ENCODE measurements at places on chromosomes 16 and 17.

DNA sequence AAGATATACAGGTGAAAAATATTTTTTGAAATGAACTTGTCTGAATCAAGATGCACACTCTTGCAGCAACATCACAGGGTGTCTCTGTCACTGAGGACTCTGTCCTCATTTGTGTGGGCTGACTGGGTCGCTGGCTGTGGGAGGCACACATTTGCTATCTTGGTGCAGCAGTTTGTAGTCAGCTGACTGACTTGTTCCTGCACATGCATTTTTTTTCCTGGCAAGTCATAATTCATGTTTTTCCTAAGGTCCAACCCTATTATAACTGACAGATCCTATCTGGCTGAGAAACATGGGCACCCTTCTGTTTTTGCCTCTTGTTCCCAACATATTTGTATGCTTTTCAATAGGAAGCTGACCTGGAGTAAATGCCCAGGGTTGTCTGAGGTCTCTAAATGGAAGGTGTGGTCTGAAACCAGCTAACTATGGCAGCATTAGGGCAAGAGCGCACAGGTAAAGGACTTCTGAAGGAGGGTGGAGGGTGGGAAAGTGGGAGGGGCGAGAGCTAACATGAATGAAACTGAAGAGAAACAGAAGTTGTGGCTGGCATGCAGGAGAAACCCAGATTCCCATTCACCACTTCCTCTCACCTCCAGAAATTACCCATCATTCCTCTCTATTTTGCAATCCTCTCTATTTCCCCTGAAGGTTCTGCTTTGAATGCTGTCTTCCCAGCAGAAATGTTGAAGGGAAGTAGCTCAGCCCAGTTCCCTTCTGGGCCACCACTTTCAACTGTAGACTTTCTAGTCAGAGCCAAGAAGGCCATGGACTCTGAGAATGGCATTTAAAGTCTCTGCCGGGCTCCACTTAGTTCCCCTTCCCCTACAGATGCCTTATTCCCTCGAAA is 166.1 kb downstream of the PRKCA start:
- no peaks in the 10 kb centered on the region for H3K36me3 ChIP-seq
- peaks cover 35% of the 10 kb centered on the region for H3K4me1 ChIP-seq
- H3K4me3 ChIP-seq, result no peak overlapping the region
- no peak for DNase-seq
- H3K27ac ChIP-seq, result peak overlapping the region; percentile 68

GRCh38 chr16:86145669-86146068 is 246.7 kb downstream of the IRF8 start:
- no peak overlapping the region for H3K27ac ChIP-seq
- no peaks in the 10 kb centered on the region for H3K27me3 ChIP-seq
- DNase-seq, result no peak
- H3K4me3 ChIP-seq, result no peak overlapping the region

GRCh38 chr17:40559564-40559916 is 5.7 kb downstream of the CCR7 start:
- no peak overlapping the region for H3K27ac ChIP-seq
- peaks cover 9% of the 10 kb centered on the region for H3K4me1 ChIP-seq

GRCh38 chr16:72952811-72953271 is 95.1 kb downstream of the ZFHX3 start:
- H3K27ac ChIP-seq, result peak overlapping the region; percentile 43
- DNase-seq, result no peak
- peaks cover 15% of the 10 kb centered on the region for H3K4me1 ChIP-seq
- no peaks in the 10 kb centered on the region for H3K27me3 ChIP-seq

- H3K36me3 ChIP-seq, result no peaks in the 10 kb centered on the region
- H3K4me3 ChIP-seq, result peak within 1 kb of the TSS; percentile 25
- H3K4me1 ChIP-seq, result 0 out of 2 replicates have a peak, but pooled peaks cover 4% of the 10 kb centered on the region
- no peak within 1 kb of the TSS for H3K27ac ChIP-seq
These were observed at the start of gene TMEM132E for GRCh38 chr17:34579017-34579946. Gene TMEM132E, plus strand, starts transcription at chr17:34579582. Its CDS starts 1,495 bp downstream, at chr17:34581077.

DNA sequence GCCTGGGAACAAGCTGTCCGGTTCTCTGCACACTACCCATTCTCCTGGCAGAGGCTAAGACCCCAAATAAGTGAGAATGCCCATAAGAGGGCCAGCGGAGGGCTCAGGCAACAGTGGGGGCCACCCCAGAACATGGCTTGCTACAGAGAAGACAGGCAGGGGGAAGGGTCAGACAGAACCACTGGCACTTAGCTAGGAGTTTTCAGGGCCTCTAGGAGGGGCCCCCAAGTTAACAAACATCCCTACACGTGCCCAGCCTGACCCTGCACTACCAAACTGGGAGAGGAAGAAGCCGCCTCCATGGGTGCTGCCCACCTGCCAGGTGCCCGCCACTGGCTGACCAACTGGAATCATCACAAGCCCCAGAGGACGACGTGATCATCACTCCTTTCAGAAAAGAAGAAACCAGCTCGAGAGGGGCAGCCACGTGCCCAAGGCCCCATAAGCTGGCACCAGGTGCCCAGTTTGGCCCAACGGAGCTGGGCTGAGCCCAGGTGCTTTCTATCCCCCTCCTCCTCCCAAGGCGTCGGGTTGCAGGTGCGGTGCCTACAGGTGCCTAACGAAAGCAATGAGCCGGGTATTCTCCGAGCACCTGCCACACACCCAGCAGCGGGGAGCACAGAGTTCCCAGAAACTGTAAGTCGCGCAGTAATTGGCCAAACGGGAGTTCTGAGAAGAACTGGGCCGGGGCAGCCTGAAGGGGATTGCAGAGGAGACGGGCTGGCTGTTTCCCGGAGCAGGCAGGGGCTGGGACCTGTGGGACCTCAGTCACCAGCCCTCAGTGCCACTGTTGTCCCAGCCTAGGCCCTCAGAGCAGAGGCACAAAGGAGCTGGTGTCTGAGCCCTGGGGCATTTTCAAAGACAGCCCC is 13.2 kb downstream of the RPH3AL start:
- H3K27me3 ChIP-seq, result no peaks in the 10 kb centered on the region
- peak overlapping the region; percentile 14 for H3K27ac ChIP-seq
- no peak overlapping the region for H3K4me3 ChIP-seq
- DNase-seq, result no peak
- no peaks in the 10 kb centered on the region for H3K4me1 ChIP-seq
- no peaks in the 10 kb centered on the region for H3K36me3 ChIP-seq

DNA sequence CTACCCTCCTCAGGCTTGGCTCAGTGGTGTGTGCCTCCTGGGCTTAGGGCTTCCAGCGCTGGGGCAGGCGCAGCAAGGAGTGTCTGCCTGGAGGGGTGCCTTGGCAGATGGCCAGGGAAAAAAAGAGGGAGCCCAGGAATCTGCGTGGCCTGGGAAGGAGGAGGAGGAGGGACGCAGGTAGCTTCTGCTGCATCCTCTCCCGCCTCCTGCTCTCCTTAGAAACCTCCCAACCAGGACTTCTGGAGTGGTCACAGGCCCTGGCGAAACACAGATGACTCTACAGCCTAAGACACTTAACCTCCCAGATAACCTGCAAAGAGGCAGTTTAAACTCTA is 7.3 kb upstream of the BCAR1 start:
- H3K36me3 ChIP-seq, result peaks cover 5% of the 10 kb centered on the region
- DNase-seq, result no peak
- H3K4me3 ChIP-seq, result no peak overlapping the region

GRCh38 chr16:18003033-18003432 is 333.5 kb downstream of the NPIPA8 start:
- H3K36me3 ChIP-seq, result no peaks in the 10 kb centered on the region
- H3K4me3 ChIP-seq, result no peak overlapping the region
- H3K27me3 ChIP-seq, result no peaks in the 10 kb centered on the region

DNA sequence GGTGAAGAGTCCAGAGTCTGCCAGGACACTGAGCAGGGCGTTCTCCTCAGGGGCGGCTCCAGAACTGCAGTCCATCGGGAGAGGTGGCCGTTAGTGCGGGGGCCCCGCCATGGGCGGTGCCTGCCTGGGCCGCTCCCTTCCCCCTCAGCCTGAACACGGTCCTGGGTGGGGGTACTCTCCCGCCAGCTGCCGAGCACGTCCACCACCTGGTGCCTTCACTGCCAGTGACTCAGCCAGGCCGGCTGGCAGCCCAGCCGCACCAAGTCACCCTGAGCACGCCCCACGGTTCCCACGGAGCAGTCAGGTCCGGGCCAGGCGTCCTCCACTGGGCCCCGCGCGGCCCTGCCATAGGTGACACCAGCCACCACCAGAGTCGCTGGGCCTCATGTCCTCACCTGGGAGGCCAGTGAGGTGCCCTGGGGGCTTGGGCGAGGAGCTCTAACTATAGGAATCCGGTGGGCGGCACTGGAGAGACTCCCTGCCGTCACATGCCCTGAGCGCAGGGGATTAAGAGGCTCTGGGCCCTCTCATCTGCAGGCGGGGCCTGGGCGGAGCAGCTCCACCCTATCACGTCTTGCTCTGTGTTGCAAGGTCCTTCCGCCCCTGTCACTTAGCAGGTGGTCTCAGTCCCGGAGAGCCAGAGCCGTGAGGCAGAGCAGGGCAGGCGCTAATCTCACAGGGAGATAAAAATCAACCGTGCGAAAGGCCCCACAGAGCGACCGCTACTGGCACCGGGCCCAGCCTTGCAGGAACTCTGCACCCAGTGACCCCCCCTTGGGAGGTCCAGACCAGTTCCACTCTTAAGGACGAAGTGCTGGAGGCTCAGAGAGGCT is 14.3 kb downstream of the PIEZO1 start:
- no peaks in the 10 kb centered on the region for H3K27me3 ChIP-seq
- peak; percentile 83 for DNase-seq
- peak overlapping the region; percentile 88 for H3K27ac ChIP-seq
- no peaks in the 10 kb centered on the region for H3K36me3 ChIP-seq
- peaks cover 85% of the 10 kb centered on the region for H3K4me1 ChIP-seq
- H3K4me3 ChIP-seq, result no peak overlapping the region

DNA sequence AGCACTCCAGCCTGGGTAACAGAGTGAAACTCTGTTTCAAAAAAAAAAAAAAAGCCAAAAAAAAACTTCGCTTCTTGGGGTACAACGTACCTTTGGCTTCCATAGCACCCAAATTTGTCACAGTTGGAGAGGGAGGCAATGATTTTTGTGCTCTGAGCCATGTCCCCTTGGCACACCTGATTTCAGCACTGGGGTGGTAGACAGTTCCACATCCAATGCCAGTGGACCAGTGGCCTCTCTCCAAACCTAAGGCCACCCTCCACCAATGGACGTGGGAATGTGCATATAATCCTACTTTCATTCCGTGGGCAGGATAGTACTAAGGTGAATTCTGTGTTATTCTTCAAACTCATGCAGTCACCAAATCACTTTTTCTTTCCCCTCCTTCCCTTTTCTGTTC is 47.5 kb downstream of the SALL1 start:
- no peak overlapping the region for H3K27ac ChIP-seq
- no peaks in the 10 kb centered on the region for H3K27me3 ChIP-seq
- no peak overlapping the region for H3K4me3 ChIP-seq
- DNase-seq, result no peak

DNA sequence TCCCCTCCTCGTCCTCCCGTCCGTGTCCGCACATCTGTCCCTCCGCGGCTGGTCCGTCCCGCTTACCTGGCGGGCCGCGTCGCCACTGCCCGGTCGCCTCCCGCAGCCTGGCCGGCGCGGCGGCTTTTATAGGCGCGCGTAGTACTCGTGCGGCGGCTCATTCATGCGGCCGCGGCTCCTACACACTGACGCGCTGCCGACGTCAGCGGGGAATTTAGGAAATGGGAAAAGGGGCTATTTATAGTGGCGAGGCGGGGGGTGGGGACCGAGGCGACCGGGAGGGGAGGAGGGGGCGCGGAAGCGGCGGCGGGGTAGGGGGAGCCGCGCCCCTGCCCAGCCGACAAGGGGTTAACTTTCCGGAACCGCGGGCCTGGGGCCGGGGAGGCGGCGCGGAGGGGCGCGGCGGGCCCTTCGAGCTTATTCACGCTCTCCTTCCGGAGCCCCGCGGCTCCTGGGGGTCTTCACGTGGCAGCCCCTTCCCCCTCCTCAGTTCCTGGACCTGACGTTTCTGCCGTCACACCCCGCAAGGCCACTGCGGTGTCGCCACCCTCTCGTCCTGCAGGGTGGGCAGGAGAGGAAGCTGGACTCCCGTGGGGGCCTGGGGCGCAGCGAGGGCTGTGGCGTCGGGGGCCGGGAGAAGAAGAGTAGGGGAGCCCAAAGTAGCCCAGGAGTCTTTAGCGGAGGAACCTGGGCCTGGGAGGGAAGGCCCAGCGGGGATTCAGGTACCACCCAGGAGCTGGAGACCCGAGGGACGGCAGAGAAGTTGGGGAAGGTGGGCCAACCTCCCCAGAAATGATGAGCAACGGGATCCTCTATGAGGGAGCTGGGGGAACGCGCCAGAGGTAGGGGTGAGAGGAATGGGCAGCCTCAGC is 3.6 kb upstream of the HIC1 start:
- no peaks in the 10 kb centered on the region for H3K36me3 ChIP-seq
- peak overlapping the region; percentile 53 for H3K4me3 ChIP-seq
- H3K27ac ChIP-seq, result peak overlapping the region; percentile 49
- H3K4me1 ChIP-seq, result peaks cover 16% of the 10 kb centered on the region
- H3K27me3 ChIP-seq, result no peaks in the 10 kb centered on the region

DNA sequence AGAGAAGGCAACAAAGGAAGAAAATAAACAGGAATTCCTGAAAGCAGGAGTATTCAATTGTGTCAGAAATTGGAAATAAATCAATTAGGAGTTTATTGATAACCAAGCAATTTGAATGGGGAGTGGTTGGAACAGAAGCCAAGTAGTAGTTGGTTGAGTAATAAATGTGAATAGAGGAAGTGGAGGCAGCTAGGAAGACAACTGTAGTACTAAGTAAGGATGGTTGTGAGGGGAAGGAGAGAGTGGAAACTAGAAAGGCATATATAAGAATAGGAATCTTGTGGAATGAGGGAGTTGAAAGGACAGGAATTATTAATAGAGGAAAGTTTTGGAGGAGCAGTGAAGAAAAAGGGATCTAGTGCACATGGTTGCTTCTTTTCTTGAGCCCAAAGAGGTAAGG is 34.4 kb downstream of the NFAT5 start:
- no peaks in the 10 kb centered on the region for H3K36me3 ChIP-seq
- no peak for DNase-seq
- H3K4me3 ChIP-seq, result no peak overlapping the region

GRCh38 chr17:67273900-67274299 is 28.9 kb upstream of the HELZ start:
- H3K4me1 ChIP-seq, result no peaks in the 10 kb centered on the region
- H3K4me3 ChIP-seq, result no peak overlapping the region
- no peaks in the 10 kb centered on the region for H3K36me3 ChIP-seq
- H3K27me3 ChIP-seq, result no peaks in the 10 kb centered on the region
- H3K27ac ChIP-seq, result no peak overlapping the region

GRCh38 chr17:36922175-36922574 is 15.1 kb upstream of the LHX1 start:
- H3K27me3 ChIP-seq, result no peaks in the 10 kb centered on the region
- no peaks in the 10 kb centered on the region for H3K36me3 ChIP-seq
- DNase-seq, result no peak

GRCh38 chr17:17027442-17028058 is 14.7 kb upstream of the MPRIP start:
- H3K36me3 ChIP-seq, result no peaks in the 10 kb centered on the region
- no peak for DNase-seq
- peaks cover 54% of the 10 kb centered on the region for H3K4me1 ChIP-seq
- H3K4me3 ChIP-seq, result no peak overlapping the region
- H3K27me3 ChIP-seq, result no peaks in the 10 kb centered on the region
- peak overlapping the region; percentile 99 for H3K27ac ChIP-seq

DNA sequence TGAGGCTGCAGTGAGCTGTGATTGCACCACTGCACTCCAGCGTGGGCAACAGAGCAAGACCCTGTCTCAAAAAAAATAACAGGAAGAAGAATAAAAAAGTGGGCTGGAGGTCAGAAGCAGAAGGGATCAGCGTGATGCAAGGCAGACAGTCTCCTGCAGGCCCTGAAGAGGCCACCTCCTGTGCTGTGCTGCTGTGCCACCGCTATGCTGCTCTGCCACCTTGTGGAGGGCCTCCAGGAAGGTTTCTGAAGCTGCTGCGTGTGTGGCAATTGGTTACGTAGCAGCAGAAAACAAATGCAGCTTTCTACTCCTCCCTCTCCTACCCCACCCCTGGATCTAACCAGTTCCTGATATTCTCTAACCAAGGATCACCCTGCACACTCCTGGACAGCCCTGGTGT is 815.5 kb downstream of the KCNJ18 start:
- no peak overlapping the region for H3K27ac ChIP-seq
- H3K4me3 ChIP-seq, result no peak overlapping the region
- H3K4me1 ChIP-seq, result no peaks in the 10 kb centered on the region
- no peaks in the 10 kb centered on the region for H3K27me3 ChIP-seq
- DNase-seq, result peak; percentile 11
- H3K36me3 ChIP-seq, result no peaks in the 10 kb centered on the region

All from Caco-2 (cell line).